Stimulated activated CD8-positive, alpha-beta memory T cell treated with anti-CD3 and anti-CD28 coated beads, Interleukin-7, amount 100 ng/mL, for 4 hours (primary cell): ENCODE measurements at places on chromosomes 7 and 10.

DNA sequence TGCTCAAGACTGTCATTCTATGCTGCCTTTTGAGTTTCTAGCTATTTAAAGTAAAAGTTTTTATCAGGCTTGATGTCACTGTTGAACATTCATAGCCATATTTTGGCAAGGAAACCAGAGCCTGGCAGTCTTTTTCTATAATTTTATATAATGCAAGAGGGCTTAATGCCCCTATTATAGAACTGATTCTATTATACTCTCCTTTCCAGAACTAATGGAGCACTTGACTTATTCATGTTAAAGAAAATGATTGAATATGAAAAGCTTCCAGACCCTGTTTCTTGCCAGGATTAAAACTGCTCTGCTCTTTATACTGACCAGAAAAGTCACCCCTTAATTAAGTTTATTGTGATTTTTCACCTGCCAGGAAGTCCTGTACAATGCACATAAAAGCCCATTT is 337.6 kb upstream of the CHRM2 start:
- no peak for DNase-seq

- peak; percentile 20 for DNase-seq
These were observed 112.9 kb downstream of the COL13A1 start for GRCh38 chr10:69914398-69915214.

GRCh38 chr7:151254316-151254715 is 5.8 kb upstream of the SMARCD3 start:
- no peak for DNase-seq

GRCh38 chr7:73811760-73812168 is 19.0 kb upstream of the CLDN4 start:
- DNase-seq = peak; percentile 17

DNA sequence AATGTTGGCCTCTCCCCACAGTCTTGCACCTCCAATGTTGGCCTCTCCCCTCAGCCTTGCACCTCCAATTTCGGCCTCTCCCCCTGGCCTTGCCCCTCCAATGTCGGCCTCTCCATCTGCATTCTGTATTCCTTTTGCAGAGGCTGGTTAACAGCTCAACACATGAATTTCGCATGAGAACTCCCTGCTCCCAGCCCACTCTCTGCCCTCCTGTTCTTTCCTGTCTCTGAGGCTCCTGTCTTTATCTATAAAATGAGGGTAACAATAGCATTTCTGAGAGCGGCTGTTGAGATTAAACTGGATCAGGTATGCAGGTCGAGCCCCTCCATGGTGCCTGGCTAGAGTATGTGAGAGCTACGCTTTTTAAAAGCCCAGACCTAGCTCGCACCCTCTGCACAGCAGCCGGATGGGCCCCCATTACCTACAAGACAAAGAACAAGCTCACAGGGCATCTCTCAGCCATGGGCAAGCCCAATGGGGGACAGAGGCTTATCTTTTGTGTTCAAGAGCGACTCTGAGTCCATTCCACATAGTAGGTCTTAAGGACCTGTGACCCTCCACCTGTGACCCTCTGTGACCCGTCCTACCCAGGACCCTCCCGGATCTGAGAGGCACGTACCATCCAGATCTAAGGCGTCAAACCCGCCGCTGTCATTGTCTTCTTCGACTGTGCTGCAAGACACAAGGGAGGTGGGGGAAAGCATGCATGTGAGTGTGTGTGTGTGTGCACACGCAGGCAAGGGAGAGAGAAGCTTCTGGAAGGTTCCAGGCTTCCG is 82.2 kb upstream of the GNA12 start:
- no peak for DNase-seq

- DNase-seq = no peak
These were observed 709.7 kb downstream of the CNTNAP2 start for GRCh38 chr7:146826329-146826728.

- DNase-seq = no peak
These were observed 1115.3 kb downstream of the REEP3 start for GRCh38 chr10:64636461-64636860.

- DNase-seq = no peak
These were observed 34.3 kb downstream of the TPST1 start for GRCh38 chr7:66239467-66239856.

- DNase-seq = no peak
These were observed 46.7 kb upstream of the PLCE1 start for GRCh38 chr10:93947055-93947454.

- DNase-seq = no peak
These were observed 116.6 kb upstream of the RSU1 start for GRCh38 chr10:16933783-16934182.

DNA sequence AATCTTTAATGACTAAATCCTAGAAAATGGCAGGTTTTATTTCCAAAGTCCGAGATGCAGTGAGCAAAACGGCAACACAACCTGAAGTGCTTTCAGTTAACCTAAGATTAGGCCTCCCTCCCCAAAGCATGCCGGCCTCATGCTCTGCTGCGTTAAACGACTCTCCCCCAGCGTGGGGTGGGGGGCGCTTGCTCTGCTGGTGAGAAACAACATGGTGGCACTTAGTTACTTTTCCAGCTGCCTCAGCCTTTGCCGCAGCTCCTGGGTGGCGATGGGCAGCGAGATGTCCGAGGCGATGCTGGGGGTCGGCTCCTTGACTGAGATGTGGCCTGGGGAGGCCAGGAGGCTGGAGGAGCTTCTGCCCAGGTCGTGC is 36.7 kb upstream of the NCAPG2 start:
- no peak for DNase-seq

- DNase-seq = no peak
These were observed 44.9 kb upstream of the MYL10 start for GRCh38 chr7:101673951-101674350.

- no peak for DNase-seq
These were observed 69.1 kb downstream of the PRKAG2 start for GRCh38 chr7:151807846-151808245.

GRCh38 chr10:93751832-93752231 is 5.9 kb upstream of the LGI1 start:
- no peak for DNase-seq

- DNase-seq = no peak
These were observed 802 bp upstream of the CDK6 start for GRCh38 chr7:92837000-92837749.

DNA sequence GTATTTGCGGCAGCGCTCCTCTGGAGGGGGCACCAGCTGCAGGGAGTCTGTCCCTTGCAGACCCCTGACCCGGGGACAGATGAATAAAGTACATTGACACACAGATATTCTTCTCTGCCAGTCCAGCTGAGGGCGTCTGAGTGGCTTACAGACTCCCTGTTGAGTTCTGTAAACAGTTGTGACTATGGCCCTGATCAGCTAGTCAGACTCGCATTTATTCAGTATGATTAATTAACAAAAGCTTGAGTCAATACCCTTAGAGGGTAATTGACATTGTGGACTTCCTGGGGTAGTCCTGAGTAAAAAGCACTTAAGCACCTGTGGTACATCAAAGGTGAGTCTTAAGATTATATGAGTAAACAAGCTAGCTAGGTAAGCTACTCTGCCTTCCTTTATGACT is 21.0 kb downstream of the ANKRD30A start:
- no peak for DNase-seq

DNA sequence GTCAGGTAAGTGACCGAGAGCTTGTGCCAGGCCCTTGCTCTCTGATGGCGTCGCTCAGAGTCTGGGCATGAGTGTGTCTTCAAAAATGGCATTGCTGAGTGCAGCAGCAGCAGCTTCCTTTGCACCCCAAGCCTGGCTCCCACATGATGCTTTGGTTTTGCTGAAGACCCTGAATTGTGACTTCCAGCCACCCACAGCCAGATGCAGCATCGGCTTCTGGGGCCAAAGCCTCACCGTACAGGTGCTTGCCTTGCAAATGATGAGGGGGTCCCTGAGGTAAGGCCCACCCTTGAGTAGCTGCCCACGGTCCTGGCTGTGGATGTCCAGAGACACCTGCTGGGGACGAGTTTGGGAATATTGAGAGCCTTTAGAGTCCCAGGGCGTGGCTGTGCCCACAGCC is 57.9 kb downstream of the JAKMIP3 start:
- no peak for DNase-seq

GRCh38 chr10:59757966-59758365 is 4.7 kb upstream of the MRLN start:
- DNase-seq = no peak

- no peak for DNase-seq
These were observed 2.9 kb downstream of the TECPR1 start for GRCh38 chr7:98249106-98249505.

- no peak for DNase-seq
These were observed 778 bp upstream of the TRIM8 start for GRCh38 chr10:102643336-102644065.

- no peak for DNase-seq
These were observed 108.8 kb downstream of the GNAI1 start for GRCh38 chr7:80243425-80243824.

- no peak for DNase-seq
These were observed 7.1 kb upstream of the KCNIP2 start for GRCh38 chr10:101850749-101851148.

- DNase-seq = no peak
These were observed 27.7 kb upstream of the SLC25A13 start for GRCh38 chr7:96349572-96349971.

- no peak for DNase-seq
These were observed 361.3 kb upstream of the MKI67 start for GRCh38 chr10:128487517-128487916.

- DNase-seq = no peak
These were observed 25.1 kb downstream of the DDIT4 start for GRCh38 chr10:72298592-72299519.

DNA sequence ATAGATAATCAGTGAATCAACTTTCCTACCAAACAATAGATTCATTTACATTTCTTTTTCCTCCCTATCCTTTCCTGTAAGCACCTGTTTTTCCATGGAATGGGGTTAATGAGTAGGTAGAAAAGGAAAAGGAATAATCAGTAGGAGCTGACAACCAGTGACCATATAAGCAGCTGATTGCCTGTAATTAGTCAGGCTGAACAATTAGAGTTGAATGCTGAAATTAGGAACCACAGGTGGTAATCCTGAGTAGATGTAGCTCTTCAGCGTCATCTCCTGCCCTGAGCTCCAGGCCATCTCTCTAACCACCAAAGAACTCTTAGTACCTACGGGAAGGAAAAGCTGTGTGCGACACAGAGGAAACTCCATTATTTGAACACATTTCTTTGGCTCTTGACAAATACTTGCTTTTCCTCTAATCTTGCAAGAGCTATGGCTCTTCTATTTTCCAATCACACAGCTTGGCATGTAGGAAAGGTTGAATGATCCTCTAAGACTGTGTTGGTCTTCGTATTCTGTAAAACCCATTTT is 63.8 kb downstream of the KLHDC10 start:
- DNase-seq = no peak

GRCh38 chr7:46432708-46433107 is 511.6 kb upstream of the IGFBP3 start:
- DNase-seq = no peak

GRCh38 chr7:75623390-75624133 is 115.2 kb downstream of the HIP1 start:
- no peak for DNase-seq

- DNase-seq = no peak
These were observed 26.8 kb upstream of the SORCS3 start for GRCh38 chr10:104614245-104614831.

GRCh38 chr7:132059141-132059540 is 502.7 kb upstream of the PODXL start:
- no peak for DNase-seq

DNA sequence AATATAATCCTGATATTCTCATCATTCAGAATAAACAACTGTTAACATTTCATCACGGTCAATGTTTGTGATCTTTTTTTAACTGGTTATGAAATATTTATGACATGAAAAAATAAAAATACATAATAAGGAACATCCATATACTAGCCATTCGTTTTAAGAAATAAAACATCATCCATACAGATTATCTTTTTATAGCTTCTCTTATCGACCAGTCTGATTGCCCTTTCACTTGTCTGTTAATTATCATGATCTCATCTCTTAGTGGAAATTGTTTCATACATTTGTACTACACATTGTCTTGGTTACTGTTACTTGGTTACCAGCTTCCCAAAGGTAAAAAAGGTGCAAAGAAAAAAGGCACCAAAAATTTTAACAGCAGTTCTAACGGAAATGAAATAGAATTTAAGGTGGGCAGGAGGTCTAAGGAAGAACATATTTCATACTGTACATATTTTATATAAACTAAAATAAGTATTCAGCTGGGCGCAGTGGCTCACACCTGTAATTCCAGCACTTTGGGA is 8.4 kb downstream of the ARHGAP21 start:
- DNase-seq = no peak

DNA sequence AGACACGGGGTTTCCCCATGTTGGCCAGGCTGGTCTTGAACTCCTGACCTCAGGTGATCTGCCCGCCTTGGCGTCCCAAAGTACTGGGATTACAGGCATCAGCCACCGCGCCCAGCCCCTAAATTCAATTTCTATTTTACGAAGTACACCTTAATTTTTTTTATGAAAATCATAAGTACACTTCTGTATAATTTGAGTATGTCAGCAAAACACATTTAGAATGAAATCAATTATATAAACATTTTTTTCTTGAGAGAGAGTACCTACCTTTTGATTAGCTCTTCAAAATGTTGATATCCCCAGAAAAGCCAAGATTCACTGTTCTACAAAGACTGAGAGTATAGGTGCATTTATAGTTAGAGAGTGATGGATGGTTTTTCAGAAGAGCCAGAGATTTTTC is 20.5 kb upstream of the ITGA8 start:
- no peak for DNase-seq

DNA sequence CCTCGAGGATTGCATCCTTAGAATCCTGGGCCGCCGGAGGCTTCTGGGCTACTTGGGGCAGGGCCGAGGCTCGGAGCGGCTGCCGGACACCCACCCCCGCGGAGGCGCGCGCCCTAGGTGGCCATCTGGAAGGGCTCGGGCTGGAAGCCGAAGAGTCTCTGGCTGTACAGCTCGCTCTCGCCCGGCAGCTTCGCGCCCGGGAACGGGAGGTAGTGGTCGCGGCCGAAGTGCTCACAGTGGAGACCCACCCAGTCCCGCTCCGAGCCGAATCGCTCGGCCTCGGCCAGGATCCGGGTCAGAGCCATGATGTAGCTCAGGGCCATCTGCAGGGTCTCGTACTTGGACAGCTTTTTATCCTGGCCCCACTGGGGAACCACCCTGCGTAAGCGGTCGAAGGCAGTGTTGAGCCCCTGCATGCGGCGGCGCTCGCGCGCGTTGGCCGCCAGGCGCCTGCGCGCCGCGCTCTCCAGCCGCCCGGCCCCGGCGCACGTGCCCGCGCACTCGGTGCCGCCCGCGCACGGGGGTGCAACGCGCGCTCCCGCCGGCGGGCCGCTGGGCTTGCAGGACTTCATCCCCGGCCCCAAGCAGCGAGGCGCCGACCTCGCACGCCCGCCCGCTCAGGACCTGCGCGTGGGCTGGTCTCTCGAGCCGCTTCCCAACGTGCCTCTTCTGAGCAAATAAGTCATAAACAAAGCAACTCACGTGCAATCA is 652 bp downstream of the ATOH7 start:
- peak; percentile 12 for DNase-seq

GRCh38 chr7:100654908-100655831 is 1.1 kb downstream of the ACTL6B start:
- DNase-seq = no peak

GRCh38 chr7:45646207-45646821 is 72.1 kb downstream of the ADCY1 start:
- no peak for DNase-seq

GRCh38 chr7:1719913-1720312 is 49.8 kb downstream of the ELFN1 start:
- DNase-seq = no peak
